Stimulated activated CD4-positive, alpha-beta T cell treated with anti-CD3 and anti-CD28 coated beads, Interleukin-1b, Interleukin-23, amount 100 ng/mL, for 24 hours (primary cell): ENCODE measurements at places on chromosomes 12 and 14.

DNA sequence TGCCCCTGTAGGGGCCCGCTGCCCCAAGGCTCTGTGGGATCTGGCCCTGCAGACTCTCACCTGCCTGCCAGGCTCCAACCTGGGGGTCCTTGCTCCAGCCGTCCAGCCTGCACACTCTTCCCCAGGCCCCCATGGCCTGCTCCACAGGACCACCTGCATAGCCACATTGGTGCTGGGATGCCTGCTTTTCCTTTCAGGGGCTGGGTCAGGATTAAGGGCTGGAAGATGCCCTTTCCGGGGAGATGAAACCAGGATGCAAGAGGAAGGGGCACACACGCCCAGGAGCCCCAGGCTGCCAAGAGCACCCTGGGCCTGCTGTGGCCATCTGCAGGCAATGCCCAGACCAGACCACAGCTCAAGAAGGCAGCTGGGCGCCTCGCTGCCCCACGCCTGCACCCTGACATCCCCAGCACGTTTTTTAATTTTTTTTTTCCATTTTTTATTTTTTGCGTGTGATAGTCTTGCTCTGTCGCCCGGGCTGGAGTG is 15.0 kb downstream of the BAG5 start:
- DNase-seq = no peak

- DNase-seq = no peak
Measured at GRCh38 chr12:5965950-5966383, 20.9 kb upstream of the ANO2 start.

GRCh38 chr12:110015132-110015531 is 15.9 kb downstream of the ANKRD13A start:
- no peak for DNase-seq

DNA sequence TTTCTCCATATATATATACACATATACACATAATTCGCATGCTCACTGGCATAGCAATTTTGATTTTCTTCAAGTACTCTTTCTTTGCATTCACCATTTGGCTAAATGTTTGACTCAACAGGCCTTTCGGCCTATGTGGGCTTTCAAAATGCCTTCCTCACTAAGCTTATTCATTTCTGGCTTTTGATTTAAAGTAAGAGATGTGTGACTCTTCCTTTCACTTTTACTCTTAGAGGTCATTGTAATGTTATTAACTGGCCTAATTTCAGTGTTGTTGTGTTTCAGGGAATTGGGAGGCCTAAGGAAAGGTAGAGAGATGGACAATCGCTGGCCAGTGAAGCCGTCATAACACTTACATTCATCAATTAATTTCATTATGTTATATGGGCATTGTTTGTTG is 14.5 kb upstream of the KLRD1 start:
- no peak for DNase-seq

GRCh38 chr14:89165189-89166181 is 251.5 kb downstream of the FOXN3 start:
- no peak for DNase-seq

DNA sequence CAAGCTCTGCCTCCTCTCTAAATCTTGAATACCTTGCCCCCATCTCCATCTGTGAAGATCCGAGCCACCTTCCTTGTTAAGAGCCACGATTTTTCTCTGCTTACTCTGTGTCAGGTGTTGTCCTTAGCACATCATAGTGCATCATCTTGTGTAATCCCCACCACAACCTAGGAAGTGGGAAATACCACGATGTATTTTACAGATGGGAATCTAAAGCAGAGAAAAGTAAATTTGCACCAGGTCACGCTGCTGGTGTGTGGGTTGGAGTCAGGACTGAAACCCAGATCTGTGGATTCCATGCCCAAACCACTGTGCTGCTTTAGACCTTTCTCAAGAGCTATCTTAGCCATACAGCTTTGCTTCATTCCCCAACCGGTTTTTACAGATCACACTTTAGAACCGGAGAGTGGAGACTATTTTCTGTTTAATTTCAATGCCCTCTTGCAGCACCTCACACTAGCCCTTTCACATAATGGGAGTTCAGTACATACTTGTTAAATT is 94.6 kb downstream of the PPM1A start:
- DNase-seq = no peak

GRCh38 chr14:92930737-92931602 is 8.0 kb downstream of the CHGA start:
- no peak for DNase-seq

DNA sequence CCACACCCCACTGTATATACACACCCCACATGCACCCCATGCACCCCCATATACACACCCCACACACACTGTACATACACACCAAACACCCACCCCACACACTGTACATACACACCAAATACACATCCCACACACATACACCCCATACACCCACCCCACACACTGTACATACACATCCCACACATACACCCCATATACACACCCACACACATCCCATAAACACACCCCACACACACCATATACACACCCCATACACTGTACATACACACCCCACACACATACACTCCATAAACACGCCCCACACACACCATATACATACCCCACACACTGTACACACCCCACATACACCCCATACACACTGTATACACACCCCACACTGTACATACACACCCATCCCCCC is 82.3 kb downstream of the NOC4L start:
- DNase-seq = no peak

DNA sequence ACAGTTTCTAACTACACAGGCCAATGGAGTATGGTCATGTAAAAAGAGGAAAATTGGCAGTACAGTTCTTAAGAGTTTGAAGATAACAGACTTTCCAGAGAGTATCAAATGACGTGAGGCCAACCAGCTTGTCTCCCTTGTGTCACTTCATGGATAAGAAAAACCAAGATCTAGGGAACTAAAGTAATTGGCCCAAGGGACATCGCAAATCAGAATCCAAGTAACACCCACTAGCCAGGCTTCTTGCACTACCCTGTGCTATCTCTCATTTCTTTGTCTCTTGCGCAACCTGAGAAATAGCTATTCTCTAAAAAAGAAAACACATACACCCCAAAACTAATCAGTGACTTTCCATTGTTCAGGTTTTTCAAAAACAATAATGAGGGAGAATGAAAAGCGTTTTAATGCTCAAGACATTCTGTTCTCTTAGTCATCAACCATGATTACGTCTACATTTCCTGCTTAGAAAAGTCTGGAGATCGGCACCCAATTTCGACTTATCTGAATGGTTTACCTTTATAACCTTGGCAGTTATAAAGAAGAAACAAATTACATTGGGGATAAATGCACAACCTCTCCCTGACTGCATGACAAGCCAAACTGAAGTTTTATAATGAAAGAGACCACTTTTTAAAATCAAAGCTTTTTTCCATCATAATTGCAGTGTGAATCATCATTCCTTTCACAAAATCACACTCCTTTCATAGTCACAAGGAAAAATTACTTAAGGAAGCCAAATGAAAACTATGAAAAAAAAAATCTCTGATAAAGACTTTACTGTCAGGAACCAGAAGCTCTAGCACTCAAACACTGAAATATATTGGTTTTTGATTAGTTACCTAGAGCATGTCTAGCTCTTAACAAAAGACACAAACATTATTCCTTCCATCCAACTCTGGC is 42.1 kb downstream of the TMTC1 start:
- DNase-seq = no peak

- no peak for DNase-seq
Measured at GRCh38 chr12:65324551-65324950, 46.1 kb downstream of the MSRB3 start.

GRCh38 chr12:88391556-88391955 is 188.7 kb downstream of the KITLG start:
- DNase-seq = no peak

GRCh38 chr12:129298921-129299320 is 445.6 kb downstream of the GLT1D1 start:
- no peak for DNase-seq

- no peak for DNase-seq
Measured at GRCh38 chr12:77723308-77723707, 107.4 kb upstream of the NAV3 start.

DNA sequence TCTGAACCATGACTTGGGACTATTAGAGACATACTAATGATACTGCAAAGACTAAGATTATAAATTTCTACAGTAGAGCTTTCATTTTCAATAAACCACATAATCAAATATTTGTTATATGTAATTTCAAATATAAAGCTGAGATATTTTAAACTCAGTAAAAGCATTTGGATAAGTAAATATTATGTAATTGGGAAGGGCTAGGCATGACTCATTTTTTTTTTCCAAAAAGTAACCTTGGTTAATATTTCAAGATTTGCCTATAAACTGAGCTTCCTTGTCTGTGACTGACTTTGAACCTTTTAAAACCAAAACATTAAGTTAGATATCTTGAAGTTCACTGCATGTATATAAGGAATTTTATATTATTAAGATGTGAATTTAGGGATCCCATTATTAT is 332.5 kb downstream of the CEP128 start:
- no peak for DNase-seq

DNA sequence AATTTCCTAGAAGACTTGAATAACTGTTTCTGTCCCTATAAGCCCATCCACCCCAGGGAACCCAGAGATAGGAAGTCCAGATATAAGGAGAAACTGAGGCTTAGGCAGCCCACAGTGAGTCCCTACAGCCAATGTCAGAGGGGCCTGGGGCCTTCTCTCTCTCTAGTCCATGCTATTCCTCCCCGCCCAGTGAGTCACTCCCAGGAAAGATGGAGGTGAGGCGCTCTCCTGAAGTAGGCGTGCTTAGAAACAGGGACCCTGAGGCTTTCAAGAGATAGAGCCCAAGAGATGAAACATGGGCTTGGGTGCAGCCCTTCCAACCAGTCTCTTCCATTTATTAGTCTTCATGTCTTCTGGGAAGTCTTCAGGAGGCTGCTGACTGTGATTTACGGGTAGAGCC is 2.3 kb upstream of the SMUG1 start:
- no peak for DNase-seq

DNA sequence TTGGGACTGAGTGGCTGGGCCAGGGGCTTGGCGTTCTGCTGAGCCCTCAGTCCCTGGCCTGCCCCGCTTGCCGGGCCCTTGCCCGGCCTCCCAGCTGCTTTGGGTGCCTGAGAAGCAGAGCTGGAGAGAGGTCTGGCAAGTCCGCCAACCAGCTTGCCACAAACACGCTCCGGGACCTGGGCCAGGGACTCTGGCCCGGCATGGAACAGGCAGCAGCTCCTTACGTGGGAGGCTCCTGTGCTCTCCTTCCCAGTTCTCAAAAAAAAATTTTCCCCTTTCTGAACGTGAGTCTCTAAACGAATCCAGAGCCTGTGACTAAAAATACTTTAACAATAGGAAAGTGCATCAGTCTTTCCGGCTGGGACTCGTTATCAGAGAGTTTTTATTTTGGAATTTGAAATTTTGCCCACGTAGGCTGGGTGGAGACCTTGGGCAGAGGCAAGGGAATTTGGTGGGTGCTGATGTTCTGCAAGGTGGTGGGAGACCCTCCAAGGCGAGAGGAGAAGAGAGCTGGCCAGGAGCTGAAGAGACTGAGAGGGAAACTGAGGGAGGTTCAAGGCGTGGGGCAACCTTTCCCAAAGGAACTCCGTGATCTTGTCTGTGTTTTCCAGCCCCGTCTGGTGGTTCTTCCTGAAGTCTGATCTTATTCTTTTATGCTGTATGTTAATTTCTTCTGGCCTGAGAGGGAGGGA is 6.8 kb upstream of the NR4A1 start:
- no peak for DNase-seq

- no peak for DNase-seq
Measured at GRCh38 chr12:110344657-110345056, 58.9 kb downstream of the ANAPC7 start.

- DNase-seq = no peak
Measured at GRCh38 chr14:61953602-61954001, 191.4 kb downstream of the SNAPC1 start.

- DNase-seq = no peak
Measured at GRCh38 chr12:10136637-10137205, 6.7 kb upstream of the CLEC7A start.

DNA sequence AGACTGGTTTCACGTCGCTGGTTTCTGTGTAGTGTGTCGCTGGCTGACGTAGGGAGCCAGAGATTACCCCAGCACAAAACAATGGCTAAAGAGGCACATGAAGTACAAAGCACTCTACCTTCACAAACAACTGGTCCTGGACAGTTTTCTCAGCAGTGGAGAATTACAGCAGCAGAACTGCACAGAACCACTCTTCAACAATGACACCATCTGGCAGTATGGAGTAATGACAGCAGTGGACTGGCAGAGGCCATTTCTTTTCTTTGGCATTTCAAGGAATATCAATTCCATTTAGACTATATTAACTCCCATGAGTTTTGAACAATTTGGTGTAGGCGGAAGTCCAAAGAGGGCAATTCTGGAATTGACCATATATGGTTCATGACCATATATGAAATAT is 1074.1 kb downstream of the AACS start:
- no peak for DNase-seq

GRCh38 chr12:38906482-38907200 is 1.2 kb upstream of the CPNE8 start:
- peak; percentile 60 for DNase-seq
